ENCODE measurements at places on chromosomes 16 and 17.

GRCh38 chr16:1674751-1675664 lies 3.1 kb upstream of the JPT2 start:
- no peak overlapping the region for H3K4me3 ChIP-seq
- no peak for DNase-seq
- H3K36me3 ChIP-seq, result peaks cover 33% of the 10 kb centered on the region

DNA sequence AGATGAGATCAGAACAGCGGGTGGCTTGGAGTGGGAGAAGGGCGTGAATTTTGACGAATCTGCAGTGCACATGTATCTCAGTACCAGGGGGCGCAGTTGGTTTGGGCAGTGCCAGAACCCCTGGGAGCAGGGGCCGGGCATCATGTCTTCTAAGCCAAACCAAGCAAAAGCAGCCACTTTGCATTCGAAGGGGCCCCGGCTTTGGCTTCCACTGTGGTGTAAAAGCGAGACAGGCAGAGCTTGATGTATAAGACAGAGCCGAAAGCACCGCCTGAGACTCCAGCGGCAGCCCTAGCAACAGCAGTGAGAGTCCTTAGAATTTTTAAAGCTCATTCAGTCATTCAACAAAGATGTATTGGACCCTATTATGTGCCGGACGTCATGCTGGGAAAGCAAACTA lies 3.8 kb upstream of the XYLT1 start:
- H3K36me3 ChIP-seq, result no peaks in the 10 kb centered on the region
- H3K4me3 ChIP-seq, result no peak overlapping the region
- DNase-seq, result no peak
- H3K27me3 ChIP-seq, result no peaks in the 10 kb centered on the region
- H3K4me1 ChIP-seq, result peaks cover 6% of the 10 kb centered on the region
- H3K27ac ChIP-seq, result no peak overlapping the region

- no peak for DNase-seq
- H3K27ac ChIP-seq, result no peak overlapping the region
- H3K36me3 ChIP-seq, result no peaks in the 10 kb centered on the region
- H3K4me1 ChIP-seq, result no peaks in the 10 kb centered on the region
- no peak overlapping the region for H3K4me3 ChIP-seq
These were observed 57.1 kb downstream of the SCNN1B start for GRCh38 chr16:23359092-23359760.

DNA sequence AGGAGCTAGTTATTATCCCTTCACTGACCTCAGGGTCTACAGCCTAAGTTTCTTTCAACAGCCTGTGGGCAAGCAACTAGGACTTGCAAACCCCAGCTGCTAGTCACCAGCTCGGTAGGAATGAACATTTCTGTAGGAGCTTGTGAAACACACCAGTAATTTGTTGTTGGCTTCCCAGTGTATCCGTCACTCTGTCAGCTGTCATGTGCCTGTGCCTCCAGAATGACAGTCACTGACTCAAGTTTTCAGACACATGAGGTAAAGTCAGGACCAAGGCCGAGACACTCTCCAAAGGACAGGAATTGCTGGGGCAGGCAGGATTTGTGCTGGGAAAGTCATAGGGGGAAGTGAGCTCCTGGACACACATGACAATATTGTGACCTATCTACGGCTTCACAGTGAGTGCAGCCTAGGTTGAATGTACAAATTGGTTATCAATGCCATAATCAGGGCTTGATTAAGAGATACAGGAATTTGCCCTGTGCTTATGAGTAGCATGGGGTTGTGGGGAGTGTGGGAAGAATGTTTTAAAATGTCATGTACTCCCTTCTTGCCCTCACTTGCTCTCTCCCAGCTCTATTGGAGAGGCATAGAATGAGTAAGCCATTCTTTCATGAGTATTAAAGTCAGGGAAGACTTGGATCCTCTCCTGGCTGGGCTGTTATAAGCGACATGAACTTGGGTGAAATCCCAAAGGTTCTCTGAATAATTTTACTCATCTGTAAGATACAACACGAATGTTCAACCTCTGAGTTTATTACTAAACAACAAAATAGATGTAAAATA lies 391.4 kb downstream of the UTP18 start:
- peaks cover 3% of the 10 kb centered on the region for H3K27me3 ChIP-seq
- no peak overlapping the region for H3K27ac ChIP-seq
- no peaks in the 10 kb centered on the region for H3K36me3 ChIP-seq
- DNase-seq, result no peak
- no peak overlapping the region for H3K4me3 ChIP-seq
- H3K4me1 ChIP-seq, result no peaks in the 10 kb centered on the region

GRCh38 chr16:13988038-13988437 lies 68.1 kb downstream of the ERCC4 start:
- no peak overlapping the region for H3K4me3 ChIP-seq
- no peaks in the 10 kb centered on the region for H3K27me3 ChIP-seq
- no peaks in the 10 kb centered on the region for H3K4me1 ChIP-seq
- DNase-seq, result no peak
- H3K36me3 ChIP-seq, result no peaks in the 10 kb centered on the region
- H3K27ac ChIP-seq, result no peak overlapping the region

DNA sequence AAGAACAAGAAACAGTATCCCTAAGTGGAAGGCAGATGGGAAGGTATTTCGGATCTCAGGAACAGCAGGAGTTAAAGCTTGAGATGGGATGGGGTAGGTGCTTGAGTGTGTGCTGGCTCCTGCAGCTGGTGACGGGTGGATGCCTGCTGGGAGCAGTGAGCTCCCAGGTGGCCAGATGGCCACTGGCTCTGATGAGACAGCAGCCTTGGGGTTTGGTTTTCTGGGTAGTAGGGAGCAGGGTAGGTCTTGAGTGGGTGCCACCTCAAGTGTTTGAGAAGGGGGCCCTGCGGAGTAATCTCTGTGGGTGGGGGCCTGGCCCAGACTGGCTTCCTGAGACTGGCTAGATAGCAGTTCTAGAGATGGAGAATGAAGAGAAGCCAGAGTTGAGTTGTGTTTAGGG lies 10.3 kb downstream of the EPN2 start:
- DNase-seq, result no peak
- no peaks in the 10 kb centered on the region for H3K36me3 ChIP-seq
- H3K4me3 ChIP-seq, result no peak overlapping the region
- no peaks in the 10 kb centered on the region for H3K27me3 ChIP-seq
- no peak overlapping the region for H3K27ac ChIP-seq

DNA sequence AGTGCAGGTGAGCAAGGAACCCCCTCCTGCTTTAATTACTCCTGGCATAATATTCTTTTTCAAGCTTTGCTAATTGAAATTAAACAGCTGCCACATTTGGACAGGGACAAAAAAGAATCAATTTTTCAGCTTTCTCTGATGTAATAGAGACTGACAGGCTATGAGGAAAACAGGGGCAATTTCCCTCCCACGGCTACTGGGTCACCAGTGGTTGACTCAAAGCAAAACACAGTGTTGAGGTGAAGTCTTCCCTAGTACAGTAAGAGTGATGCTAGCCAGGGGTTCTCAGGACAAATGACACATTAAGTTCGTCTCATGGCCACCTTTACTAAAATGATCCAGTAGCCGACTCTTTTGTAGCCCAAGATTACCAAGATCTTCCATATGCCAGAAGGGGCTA lies 38.6 kb upstream of the PMFBP1 start:
- no peaks in the 10 kb centered on the region for H3K27me3 ChIP-seq
- H3K36me3 ChIP-seq, result no peaks in the 10 kb centered on the region
- no peaks in the 10 kb centered on the region for H3K4me1 ChIP-seq
- DNase-seq, result no peak
- no peak overlapping the region for H3K27ac ChIP-seq
- no peak overlapping the region for H3K4me3 ChIP-seq

GRCh38 chr16:54655121-54655590 lies 275.5 kb upstream of the IRX5 start:
- H3K27ac ChIP-seq, result no peak overlapping the region
- no peaks in the 10 kb centered on the region for H3K4me1 ChIP-seq
- DNase-seq, result no peak
- H3K27me3 ChIP-seq, result peaks cover 3% of the 10 kb centered on the region
- no peaks in the 10 kb centered on the region for H3K36me3 ChIP-seq
- no peak overlapping the region for H3K4me3 ChIP-seq

DNA sequence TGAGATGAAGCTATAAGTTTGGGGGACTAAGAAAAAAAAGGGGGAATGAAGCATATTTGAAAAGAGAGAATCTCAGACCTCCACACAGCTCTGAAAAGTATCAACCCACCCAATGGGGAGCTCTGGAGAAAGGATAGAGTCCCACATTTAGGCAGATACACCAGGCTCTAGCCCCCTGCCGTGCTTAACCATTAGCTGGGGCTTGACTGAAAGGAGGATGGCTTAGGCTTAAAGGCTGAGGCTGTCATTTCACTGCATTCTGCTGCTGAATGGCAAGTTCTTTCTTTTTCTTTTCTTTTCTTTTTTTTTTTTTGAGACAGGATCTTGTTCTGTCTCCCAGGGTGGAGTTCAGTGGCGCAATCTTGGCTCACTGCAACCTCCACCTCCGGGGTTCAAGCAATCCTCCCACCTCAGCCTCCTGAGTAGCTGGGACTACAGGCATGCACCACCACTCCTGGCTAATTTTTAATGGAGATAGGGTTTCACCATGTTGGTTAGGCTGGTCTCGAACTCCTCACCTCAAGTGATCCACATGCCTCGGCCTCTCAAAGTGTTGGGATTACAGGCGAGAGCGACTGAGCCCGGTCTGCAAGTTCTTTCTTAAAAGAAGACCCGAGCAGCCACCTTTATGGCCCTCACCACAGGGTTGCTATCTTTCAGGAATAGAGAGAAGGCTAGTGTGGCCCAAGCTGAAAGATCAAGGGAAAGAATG lies 9.0 kb upstream of the MMP2 start:
- no peaks in the 10 kb centered on the region for H3K4me1 ChIP-seq
- no peaks in the 10 kb centered on the region for H3K36me3 ChIP-seq
- no peaks in the 10 kb centered on the region for H3K27me3 ChIP-seq

Measured in effector memory CD4-positive, alpha-beta T cell (primary cell).